ENCODE measurements at places on chromosomes 1 and 21.

- H3K36me3 ChIP-seq = no peaks in the 10 kb centered on the region
- DNase-seq = no peak
Measured at GRCh38 chr1:8752921-8753713, 64.3 kb downstream of the RERE start.

DNA sequence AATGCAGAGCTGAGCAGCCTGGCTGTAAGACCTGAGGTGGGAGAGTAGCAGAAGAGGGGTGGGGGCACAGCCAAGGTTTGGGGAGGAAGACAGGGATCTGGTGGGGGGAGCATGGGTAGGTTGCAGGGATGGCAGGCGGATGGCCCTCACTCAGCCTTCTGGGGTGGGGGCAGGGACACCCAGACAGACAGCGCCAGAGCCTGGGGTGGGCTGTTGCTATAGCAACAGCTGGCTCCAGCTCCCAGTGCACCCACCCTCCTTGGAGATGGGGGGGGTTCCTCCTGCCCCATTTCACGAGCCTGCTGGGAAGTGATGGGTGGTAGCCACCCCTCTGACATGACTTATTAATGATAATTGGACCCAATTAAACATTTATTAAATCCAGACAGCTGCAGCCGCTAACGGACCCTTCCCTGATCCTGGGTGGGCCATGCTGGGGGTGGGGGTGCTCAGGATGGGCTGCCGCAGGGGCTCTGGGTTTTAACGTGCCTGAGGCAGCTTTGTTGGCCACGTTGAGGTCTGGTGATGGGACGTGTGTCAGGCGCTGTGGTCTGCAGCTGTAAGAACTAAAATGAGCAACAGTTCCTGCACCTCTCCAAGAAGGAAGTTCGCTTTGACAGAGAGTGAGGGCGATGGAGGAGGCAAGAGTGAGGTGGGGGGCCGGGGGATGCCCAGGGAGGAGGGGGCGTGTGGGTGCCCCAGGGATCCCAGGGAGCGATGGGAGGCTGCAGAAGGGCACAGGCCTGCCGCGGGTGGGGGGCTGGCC is 19.4 kb downstream of the AGRN start:
- no peak for DNase-seq
- H3K36me3 ChIP-seq = no peaks in the 10 kb centered on the region
- no peak overlapping the region for H3K4me3 ChIP-seq
- H3K4me1 ChIP-seq = peaks cover 19% of the 10 kb centered on the region
- H3K27ac ChIP-seq = no peak overlapping the region

- no peak overlapping the region for H3K27ac ChIP-seq
- no peak overlapping the region for H3K4me3 ChIP-seq
- no peak for DNase-seq
- H3K4me1 ChIP-seq = no peaks in the 10 kb centered on the region
- no peaks in the 10 kb centered on the region for H3K36me3 ChIP-seq
Measured at GRCh38 chr1:176853503-176853902, 311.0 kb downstream of the ASTN1 start.

DNA sequence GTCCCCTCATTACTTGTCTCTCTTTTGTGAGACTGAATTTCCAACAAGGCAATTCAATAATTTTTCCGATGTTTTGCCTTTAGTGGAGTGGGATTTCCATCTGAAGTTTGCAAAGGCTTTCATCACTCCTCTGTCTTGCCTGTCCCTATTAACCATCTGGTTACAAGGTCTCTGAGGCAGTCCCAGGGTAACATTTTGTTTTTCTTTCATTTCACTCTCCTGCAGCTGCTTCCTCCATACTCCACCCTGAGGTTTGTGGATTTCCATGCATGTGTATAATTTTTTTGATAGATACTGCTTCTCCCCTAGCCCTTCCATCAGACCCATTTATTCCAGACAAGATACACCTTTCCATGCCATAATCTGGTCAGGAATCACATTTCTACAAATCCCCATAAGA is 366.8 kb downstream of the PTBP2 start:
- no peaks in the 10 kb centered on the region for H3K4me1 ChIP-seq
- no peak for DNase-seq
- no peaks in the 10 kb centered on the region for H3K27me3 ChIP-seq
- H3K36me3 ChIP-seq = no peaks in the 10 kb centered on the region

DNA sequence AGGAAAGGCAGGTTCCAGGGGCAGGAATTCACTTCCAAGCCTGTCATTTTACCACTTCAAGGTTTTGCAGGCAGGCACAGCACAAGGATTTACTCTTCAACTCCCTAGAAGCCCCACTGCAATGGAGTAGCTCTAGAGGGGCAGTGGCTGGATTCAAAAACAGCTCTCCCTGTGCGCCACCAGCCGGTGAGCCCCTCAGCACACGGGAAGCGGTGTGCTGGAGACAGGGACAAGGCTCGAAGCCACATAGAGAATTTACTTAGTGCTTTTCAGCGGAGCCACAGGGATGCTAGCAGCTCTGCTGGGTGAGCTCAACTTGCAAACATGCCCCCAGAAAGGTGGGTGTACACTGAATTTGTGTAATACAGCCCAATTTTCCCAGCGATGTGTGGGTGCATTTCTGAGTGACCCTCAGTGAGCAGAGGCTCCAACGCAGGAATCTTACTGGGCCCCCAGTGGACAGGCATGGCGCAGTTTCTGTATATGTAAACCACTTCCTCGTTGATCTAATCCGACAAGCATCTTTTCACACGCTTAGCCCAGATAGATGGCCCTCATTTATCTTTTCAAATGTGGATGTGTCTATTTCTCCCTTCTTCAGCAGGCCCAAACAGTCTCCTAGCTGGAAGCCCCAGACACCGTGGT is 10.9 kb downstream of the VWA5B1 start:
- no peak overlapping the region for H3K27ac ChIP-seq
- no peaks in the 10 kb centered on the region for H3K4me1 ChIP-seq
- no peaks in the 10 kb centered on the region for H3K27me3 ChIP-seq
- DNase-seq = no peak
- H3K36me3 ChIP-seq = no peaks in the 10 kb centered on the region
- H3K4me3 ChIP-seq = no peak overlapping the region

Data from CD4-positive, CD25-positive, alpha-beta regulatory T cell (primary cell).